NCI-H774 (cell line): ENCODE measurements at places on chromosomes 12 and 14.

DNA sequence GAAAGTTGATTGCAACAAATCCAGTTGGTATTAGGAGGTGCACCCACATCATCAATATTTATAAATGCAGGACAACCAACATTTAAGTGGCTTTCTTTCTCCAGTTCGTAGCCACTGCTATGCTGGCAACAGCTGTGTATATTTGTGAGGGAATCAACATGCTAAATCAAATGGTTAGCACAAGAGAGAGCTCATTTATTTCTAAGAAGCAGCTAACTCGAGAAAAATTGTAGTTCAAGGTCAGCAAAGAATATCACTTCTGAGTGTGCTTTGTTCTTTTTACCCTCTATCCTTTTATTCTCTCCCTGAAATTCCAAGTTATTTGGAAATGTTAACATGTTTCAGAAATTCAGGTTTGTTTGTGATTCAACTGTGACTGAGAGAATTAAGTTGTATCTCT is 137.3 kb downstream of the NAV3 start:
- no peak for DNase-seq

GRCh38 chr14:85953265-85953664 is 423.3 kb downstream of the FLRT2 start:
- no peak for DNase-seq

DNA sequence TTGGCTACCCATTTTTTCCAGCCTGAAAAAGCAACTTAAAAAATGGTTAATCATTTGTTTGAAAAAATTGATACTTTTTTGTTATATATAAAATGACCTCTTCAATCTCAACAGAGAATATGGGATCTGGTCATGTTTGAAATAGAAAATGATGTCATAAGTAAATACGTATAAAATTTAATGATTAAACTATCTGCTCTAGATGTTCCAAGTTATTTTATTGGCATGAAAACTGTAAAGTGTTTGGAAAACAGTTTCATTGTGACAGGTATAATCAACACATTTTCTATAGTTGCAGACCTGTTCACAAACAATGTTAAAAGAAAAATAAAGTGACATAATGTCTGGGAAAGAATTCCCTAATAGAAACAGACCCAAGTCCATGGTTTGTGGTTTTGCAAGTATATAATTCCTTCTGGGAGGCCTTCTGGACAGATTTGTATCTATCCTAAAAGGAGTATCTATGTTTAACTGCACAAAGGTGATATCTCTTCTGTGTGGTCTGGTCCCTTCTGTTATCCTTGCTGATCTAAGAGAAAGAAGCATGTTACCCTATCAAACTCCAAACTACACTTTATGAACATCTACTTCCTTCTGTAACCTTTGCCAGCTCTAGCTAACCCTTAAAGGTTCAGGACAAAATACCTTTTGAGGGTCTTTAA is 39.5 kb upstream of the LRIG3 start:
- no peak for DNase-seq

- no peak for DNase-seq
Measured at GRCh38 chr14:94388384-94389103, at the start of gene SERPINA1. Gene SERPINA1 (minus strand): TSS chr14:94388602. CDS start chr14:94383237, 5,365 bp downstream.
